NCI-H1092 (cell line): ENCODE measurements at places on chromosomes 16 and 17.

GRCh38 chr17:32104158-32104557 is 38.1 kb upstream of the RHOT1 start:
- no peak for DNase-seq

GRCh38 chr16:31148281-31148728 is 1.6 kb downstream of the PRSS36 start:
- DNase-seq, result no peak

DNA sequence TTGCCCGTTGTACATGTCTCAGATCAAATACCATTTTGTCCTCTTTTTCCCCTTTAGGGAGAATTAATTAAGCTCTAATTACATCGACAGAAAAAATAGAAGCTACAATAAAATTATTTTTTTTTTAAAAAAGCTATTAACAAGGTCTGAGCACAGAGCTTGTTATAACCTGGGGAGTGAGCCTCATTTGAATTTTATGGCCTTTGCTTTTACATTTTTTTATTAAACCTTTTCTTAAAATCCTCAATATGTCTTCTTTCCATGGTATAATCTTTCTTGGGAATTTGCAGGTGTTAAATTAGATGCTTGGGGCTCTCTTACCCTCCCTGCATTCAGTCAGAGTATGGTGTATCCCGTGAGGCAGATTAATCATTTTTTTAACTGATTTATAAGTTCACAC is 212.5 kb upstream of the XYLT1 start:
- no peak for DNase-seq

GRCh38 chr17:48576479-48577309 is 1.5 kb downstream of the HOXB4 start:
- DNase-seq, result no peak

DNA sequence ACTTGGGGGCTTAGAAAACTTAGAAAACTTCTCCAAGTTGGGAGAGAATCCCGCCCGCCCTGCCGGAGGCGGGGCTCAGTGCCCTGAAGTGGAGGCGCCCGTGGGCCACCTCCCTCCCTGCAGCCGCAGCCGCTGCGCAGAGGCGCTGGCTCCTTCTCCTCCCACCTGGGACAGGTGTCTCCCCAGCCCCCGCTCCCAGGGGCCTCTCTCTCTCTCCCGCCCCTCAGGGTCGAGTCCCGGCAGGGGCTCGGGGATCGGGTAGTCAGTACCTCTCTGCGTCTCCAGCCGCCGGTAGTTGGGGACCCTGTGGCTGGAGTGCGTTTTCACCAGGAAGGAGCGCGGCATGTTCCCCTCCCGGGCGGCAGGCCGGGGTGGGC is 257 bp downstream of the SNAI3 start:
- DNase-seq, result no peak

DNA sequence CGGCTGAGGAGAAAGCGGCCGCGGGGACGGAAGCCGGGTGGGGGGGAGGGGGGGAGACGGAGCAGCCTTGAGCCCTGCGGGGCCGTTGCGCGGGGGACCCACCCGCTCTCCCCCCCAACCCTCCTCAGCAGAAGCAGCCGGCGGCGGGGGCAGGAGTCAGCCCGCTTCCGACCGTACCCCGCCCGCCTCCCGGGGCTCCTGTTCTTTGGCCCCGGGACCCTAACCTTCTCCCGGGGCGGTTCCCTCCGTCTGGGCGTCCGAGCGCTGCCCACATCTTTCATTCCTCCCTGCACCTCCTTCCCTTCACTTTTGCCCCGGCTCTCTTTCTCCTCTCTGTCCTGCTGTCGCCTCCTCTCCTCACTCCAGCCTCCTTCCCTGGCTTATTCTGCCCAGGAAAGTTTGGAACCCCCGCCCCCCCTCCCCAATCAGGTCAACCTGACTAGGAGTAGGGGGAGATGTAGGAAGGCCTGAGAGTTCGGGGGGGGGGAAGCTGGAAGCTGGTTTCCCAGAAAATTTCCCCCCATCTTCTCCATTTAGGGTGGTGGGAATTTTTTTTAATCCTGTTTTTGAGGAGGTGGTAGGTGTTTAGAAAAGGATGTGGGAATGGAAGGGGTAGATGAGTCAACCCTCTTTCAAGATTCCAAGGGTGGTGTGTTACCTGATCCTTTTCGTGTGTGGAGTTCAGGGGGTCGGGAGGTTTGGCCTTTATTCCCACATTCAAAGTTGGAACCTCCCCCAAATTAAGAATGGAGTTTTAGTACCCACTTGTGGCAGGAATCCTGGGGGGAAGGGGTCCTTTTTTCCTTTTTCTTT is 427 bp upstream of the NLK start:
- DNase-seq, result no peak

DNA sequence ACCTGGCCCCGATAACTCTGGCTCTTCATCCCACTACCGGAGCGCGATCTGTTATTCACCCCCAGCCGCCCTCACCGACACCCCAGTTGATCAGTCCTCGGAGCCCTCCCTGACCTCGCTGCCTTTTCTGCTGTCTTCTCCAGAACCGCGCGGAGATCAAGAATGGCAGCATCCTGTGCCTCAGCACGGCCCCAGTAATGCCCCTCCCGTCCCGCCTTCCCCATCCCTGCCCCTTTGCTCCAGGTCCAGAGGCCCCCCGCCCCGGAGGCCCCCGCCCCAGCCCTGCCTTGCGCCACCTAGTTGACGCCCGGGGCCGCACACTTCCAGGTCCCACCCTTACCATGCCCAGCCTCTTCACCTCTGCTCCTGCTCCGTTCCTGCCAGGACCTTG is 872 bp downstream of the ELMO3 start:
- DNase-seq, result no peak

- no peak for DNase-seq
Measured at GRCh38 chr17:38512473-38513058, 84.3 kb downstream of the ARHGAP23 start.

DNA sequence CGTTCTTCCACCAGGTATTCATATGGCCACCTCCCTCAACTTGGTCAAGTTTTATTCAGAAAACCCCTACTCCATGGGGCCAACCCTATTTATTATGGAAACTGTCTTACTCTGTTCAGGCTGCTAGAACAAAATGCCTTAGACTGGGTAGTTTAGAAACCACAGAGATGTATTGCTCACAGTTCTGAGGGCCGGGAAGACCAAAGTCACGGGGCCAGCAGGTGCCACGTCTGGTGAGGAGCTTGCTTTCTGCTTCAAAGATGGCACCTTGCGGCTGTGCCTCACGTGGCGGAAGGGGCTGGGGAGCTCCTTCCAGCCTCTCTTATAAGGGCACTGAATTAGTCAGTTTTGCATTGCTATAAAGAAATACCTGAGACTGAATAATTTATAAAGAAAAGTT is 74.3 kb downstream of the AXIN2 start:
- DNase-seq, result no peak

- no peak for DNase-seq
Measured at GRCh38 chr17:78438271-78438691, 59.8 kb downstream of the PGS1 start.

DNA sequence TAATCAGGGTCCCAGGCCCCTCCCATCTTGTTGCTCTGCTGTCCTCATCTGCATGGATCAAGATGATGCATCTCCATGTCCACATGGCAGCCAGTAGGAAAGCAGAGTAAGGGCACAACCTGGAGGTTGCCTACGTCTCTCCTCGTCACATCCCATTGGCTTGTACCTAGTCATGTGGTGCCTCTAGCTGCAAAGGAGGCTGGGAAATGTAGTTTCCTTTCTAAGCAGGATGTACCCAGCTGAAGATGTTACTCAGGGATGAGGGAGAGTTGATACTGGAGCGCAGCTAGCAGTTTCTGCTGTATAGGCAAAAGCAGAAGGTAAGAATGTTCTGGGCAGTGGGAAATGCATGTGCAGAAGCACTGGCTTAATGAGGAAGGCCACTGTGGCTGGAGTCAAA is 20.8 kb downstream of the ABCC1 start:
- no peak for DNase-seq

- peak; percentile 83 for DNase-seq
Measured at GRCh38 chr17:35373534-35373983, at the start of gene SLFN11. TSS of gene SLFN11 (minus strand) at chr17:35373621. CDS start at chr17:35363807, 9,814 bp downstream.
